Stimulated activated naive CD4-positive, alpha-beta T cell treated with Interleukin-2 at 50 U/mL for 16 hours (primary cell): ENCODE measurements at places on chromosomes 4 and X.

DNA sequence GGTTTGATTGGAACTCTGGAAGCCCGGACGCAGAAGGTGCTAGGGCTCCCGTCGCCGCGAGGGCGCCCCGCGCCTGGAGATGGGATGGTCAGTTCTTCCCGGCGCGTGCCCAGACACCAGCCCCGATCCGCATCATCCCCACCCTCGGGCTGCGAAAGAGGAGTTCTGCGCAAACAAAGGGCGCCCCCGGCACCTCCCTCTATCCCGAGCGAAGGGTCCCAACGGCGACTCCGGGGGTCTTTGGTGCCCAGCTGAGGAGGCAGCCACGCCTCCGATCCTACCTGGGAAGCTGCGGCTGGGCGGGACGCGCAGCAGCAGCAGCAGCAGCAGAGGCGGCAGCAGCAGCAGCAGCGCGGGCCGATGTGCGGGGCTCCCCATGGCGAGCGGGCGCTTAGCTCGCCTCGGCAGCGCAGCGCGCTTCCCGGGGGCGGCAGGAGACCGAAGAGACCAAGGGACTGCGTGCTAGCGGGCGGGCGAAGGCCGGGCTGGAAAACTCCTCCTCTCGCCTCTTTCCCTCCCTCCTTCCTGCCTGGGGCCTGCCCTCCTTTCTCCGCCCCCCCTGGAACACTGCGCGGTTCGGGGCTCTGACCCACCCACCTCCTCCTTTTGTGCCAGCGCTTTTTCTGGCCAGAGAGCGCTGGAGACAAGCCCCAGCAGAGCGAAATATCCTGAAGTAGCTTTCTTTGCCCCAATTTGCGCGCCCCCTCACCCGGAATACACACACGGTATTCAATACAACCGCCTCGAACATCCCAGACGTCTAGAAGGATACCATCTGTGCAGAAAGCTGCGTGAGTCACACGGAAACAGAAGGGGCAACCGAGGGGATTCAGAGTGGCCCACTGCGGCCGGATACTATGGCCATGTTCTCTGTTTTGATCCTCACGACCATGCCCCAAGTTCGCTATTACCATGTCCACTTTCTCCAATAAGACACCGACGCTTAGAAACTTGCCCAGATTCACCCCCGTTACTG is at the start of gene SRPX:
Gene SRPX (minus strand): TSS at position 457 of the 976 bp plus-strand sequence. CDS start 79 bp downstream, at position 378.
- no peak for DNase-seq

- DNase-seq = no peak
These were observed 112.3 kb upstream of the BCOR start for GRCh38 chrX:40209951-40210617.

GRCh38 chr4:151443247-151443646 is 34.3 kb downstream of the FHIP1A start:
- no peak for DNase-seq

- DNase-seq = no peak
These were observed 55.0 kb upstream of the PAK3 start for GRCh38 chrX:111041018-111041462.

DNA sequence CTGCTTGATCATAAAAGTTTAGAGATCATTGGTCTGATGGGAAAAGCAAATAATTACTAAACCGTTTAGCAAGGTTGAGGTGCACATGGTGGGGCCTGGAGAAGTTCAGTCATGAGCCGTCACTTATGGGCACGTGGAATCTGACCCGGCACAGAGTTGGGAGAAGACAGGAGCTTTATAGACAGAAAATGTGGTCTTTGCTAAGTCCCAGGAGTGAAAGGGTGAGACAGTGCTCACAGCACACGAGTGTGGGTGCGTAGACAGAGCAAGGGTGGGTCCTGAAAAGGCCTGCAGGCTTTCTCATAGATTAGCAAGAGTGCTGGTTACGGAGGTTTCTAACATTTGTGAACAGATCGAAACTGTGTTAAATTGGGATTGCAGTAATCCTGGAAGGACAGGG is 43.8 kb downstream of the HTT start:
- no peak for DNase-seq

- DNase-seq = no peak
These were observed 109.1 kb upstream of the BMPR1B start for GRCh38 chr4:94648699-94649098.
